ENCODE measurements at places on chromosomes 3 and 15.

GRCh38 chr15:26015516-26016075 lies 152.5 kb upstream of the ATP10A start:
- DNase-seq, result no peak

GRCh38 chr3:38001456-38002081 lies 11.0 kb downstream of the VILL start:
- no peak for DNase-seq

DNA sequence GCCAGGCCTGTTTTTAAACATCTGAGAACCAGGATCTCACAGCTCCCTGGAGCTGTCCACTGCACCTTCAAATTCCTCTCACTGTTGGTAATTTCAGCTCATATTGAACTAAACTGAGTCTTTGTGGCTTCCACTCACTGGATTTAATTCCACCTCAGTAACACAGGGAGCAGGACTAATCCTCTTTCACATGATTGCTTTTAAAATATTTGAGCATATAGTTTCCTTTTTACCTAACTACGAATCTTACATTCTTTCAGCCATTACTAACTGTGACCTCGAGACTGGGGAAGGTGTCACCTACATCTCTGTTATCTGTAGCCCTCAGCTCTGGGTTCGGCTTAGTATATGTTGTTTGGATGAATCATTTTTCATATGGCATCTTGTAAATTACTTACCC lies 194.3 kb upstream of the C2CD4B start:
- no peak for DNase-seq

- DNase-seq, result no peak
These were observed 37.2 kb upstream of the DLG1 start for GRCh38 chr3:197335428-197336132.

GRCh38 chr15:63892794-63893441 lies 59.2 kb upstream of the HERC1 start:
- peak; percentile 80 for DNase-seq

- DNase-seq, result no peak
These were observed 293.5 kb downstream of the ULK4 start for GRCh38 chr3:41668379-41668778.

DNA sequence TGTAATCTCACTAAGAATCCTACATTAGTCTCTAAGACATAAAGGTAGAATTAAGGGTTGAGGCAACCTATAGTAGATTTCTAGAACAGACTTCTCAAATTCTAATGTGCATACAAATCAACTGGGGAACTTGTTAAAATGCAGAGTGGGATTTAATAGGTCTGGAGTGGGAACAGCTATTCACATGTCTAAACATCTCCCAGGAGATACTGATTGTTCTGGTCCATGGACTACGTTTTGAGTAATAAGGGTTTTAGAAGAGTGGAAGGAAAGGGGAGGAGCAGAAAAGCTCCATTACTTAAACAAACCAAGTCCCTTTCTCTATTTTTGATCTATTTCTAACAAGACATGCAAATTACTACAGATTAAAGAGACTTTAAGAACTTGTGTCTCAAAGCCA lies 524.8 kb downstream of the TUSC7 start:
- no peak for DNase-seq

DNA sequence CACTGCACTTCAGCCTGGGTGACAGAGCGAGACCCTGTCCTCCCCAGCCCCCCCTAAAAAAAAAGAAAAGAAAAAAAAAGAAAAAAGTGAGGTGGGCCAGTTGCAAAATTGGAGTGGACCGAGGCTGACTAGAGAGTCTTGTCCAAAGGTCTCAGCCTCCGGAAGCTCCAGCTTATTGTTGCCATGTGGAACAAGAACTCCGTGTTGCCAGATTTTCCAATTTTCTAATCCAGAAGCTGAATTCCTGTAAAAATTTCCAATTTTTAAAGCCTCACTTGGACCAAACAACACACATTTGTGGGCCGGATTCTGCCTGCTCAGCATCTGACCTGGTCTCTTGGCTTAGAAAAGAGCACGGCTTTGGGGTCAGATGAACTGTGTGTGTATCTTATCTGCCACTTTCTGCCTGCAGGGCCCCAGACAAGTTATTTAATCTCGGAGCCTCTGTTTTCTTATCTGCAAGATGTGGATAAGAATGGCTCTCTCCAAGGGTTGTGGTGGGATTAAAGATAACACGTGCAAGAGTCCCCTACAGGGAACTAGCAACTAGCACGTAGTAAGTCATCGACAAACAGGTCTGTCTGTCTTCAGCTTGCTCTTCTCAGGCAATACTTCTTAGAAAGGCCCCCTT lies 73.7 kb upstream of the TLE3 start:
- DNase-seq, result no peak

DNA sequence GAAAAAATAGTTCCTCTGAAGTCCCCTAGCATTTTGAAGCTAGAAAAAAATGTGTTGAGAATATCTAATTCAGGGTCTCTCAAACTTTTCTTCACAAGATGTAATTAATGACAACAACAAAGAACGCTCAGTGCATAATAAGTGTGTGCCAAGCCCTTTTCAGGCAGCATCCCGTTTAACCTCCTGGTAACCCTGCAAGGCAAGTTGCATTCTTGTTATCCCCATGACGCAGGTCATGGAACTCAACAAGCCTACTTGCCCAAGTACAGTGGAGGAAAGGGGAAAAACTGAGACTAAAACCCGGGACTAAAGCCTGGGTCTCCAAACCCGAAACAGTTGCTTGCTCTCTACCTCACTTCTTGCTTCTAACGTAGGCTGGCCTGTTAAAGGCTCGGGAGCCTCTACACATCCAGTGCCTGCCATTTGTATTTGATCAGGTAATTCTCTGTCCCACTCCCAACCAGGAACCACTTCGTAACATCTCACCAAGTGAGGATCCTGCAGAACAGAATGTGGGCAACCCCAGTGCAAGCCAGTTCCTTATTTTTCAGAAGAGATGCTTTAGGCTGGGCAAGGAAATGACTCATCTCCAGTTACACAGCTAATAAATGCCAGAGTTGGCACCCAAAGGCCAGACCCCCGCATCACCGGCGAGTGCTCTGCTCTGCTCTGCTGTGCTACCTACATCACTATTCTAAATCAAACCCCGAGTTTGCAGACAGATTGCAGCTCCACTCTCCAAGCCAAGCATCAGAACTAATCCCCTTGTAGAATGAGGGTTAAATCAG lies 28.3 kb downstream of the LMCD1 start:
- no peak for DNase-seq

DNA sequence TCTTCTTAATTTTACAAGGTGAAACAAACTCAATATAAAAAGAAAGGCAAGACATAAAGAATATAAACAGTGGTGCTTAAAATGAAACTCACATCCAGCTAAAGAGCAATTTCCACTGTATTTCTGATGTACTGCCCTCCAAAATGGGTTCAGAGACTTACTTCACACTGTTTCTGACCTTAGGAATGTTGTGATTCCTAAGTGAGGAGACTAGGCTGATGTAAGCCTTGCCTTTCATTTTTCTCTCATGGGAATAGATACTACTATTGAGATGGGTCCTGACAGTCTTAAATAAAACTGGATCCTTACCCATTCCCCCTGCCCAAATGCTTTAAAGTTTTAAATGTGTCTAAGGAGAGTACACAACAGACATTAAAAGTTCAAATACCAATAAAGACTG lies 86.9 kb downstream of the CBLB start:
- no peak for DNase-seq

DNA sequence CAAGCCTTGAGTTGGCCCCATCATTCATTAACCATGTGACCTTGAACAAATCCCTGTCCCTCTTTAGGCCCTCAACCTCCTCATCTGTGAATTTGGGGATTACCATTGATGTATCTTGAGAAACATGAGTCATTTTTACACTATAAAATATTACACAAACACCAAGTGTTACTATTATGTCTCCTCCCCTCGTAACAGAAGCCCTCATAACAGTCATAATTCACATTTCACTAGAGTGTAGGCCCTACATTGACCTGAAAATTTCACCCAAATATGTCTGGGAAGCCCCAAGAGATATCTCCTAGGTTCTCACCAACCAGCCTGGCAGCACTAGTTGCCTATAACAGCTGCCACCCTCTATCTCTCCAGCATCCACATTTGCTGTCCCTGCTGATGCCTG lies 15.8 kb upstream of the SLC6A1 start:
- DNase-seq, result no peak

GRCh38 chr15:26126070-26126469 lies 262.9 kb upstream of the ATP10A start:
- no peak for DNase-seq

DNA sequence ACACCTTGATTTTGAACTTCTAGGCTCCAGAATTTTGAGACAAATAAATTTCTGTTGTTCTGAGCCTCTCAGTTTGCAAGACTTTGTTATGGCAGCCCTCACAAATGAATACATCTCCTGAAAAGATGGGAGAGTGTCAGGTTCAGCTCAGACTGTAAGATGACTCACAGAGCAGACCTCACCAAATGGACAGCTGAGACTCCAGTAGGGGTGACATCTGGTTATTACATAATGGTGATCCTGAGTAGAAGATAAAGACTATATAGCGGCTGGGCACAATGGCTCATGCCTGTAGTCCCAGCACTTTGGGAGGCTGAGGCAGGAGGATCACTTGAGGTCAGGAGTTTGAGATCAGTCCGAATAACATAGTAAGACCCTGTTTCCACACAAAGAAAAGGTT lies 26.2 kb upstream of the MTMR14 start:
- DNase-seq, result no peak

- no peak for DNase-seq
These were observed 68.4 kb downstream of the TLE3 start for GRCh38 chr15:70029297-70029701.

DNA sequence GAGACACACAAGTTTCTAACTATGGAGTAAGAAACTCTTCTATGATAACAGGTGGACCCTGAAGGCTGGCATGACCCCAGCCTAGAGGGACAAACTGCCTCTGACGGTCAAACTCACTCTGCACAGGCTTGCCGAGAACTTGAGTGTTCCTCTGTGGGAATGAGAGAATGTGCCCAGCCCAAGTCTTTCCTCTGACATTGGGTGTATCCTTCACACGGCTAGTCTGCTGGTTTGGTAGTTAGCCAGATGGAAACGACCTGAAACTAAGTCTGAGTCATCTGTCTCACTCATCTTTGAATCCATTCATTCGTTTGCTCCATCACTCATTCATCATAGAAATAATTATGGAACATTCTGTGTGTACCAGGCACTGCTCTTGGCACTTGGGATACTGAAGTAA lies 198.4 kb downstream of the ATP10A start:
- no peak for DNase-seq

- DNase-seq, result no peak
These were observed 526.8 kb upstream of the CCDC54 start for GRCh38 chr3:106850437-106850836.

DNA sequence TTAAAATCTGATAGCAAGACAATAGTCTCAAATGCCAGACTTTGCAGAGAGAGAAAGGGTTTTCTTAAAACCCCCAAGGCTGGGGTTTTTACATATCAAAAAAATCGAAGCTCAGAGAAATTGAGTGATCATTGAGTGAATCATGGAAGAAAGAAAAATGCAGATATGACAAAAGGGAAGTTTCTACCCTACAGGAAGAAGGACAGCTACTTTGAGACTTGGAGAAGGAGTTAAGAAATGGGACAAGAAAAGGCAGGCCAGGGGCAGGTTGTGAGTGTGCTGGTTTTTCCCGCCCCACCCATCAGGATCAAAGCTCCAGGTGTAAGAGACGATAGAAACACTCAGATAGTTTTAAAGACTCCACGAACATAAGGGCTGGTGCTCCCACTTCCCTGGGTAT lies 18.6 kb downstream of the TMEM158 start:
- no peak for DNase-seq

GRCh38 chr3:122443090-122443489 lies 27.2 kb upstream of the WDR5B start:
- DNase-seq, result no peak

DNA sequence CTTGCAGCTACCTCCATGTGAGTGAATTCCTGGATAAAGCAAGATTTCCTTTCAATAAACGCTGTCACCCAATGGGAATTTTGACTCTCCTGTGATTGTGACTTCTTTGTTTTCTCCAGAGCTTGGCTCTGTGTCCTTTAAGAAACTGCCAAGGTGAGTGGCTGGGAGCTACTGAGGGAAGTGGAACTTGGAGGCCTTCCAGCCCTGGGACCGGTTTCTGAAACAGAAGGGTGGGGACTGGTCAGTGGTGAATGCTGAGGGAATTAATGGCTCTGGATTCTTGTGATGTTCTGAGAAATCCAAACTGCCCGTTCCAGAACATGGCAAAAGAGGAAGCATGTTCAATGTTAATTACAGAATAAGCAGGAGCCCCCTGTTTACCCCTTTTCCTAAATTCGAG lies 41.1 kb upstream of the MYZAP start:
- no peak for DNase-seq

GRCh38 chr15:76664895-76665294 lies 240.2 kb downstream of the SCAPER start:
- DNase-seq, result no peak

DNA sequence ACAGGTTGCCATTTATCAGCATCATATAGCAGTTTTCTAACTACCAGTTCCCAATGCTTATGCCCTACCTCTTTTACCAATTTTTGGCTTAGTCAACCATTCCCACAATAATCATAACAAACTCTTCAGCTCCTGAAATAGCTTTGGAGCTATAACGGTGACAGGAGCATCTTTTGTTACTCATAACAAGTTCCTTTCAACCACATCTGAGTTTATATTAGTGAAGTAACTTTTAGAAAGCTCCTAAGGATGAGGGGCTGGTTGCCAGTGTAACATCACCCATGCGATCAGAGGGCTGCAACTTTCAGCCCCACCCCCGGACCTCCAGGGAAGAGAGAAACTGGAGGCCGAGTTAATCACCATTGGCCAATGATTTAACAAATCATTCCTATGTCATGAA lies 495.3 kb upstream of the RASGRP1 start:
- DNase-seq, result no peak

GRCh38 chr15:100207053-100207452 lies 134.7 kb downstream of the ADAMTS17 start:
- DNase-seq, result no peak

DNA sequence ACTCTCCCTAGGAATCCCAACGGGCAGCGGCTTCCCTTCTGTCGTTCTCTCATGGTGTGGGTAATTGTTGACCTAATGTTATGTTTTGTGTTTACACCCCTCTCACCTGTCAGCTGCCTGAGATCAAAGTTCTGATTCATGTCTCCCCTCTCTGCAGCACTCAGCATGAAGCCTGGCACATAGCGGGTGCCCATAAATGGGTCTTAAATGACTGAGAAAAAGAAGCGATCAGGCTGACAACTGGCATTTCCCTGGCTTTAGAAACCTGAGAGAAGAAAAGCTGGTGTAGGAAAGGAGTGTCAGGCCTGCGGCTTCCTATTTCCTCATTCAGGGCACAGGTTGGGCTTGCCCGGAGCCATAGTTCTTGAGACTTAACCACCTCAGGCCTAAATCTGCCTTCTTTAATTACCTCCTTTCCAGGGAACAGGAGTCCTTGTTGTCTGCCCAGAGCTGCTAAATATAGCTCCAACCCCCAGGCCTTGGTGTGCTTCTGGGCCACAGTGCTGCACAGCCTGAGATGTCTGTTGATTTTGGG lies 31.8 kb downstream of the LPP start:
- no peak for DNase-seq

- DNase-seq, result no peak
These were observed 25.6 kb downstream of the FEM1B start for GRCh38 chr15:68303134-68303533.
